Naive thymus-derived CD8-positive, alpha-beta T cell (primary cell): ENCODE measurements at places on chromosomes 6 and 20. TPM values are rescaled to one million over a fixed set of nuclear protein-coding genes. Genes with fewer than 3 reads are reported as not detected.

Gene PTCHD4
- total RNA-seq = not detected

Gene DNMT3B
- total RNA-seq = 0.82 TPM

Gene KCNK16
- total RNA-seq = not detected

Gene HLA-DQB2
- 1.2 TPM for total RNA-seq

Gene PACRG
- total RNA-seq = 0.55 TPM

Gene TCP11
- total RNA-seq = not detected

Gene RBL1
- total RNA-seq = 19.8 TPM

Gene BPIFB1
- total RNA-seq = not detected

Gene GABRR1
- not detected for total RNA-seq

Gene DEFB132
- not detected for total RNA-seq

Gene MAPK14
- total RNA-seq = 51.5 TPM

Gene LPA
- not detected for total RNA-seq

Gene ESR1
- total RNA-seq = 2.8 TPM

Gene PNPLA1
- total RNA-seq = not detected

Gene SLC13A3
- total RNA-seq = not detected

Gene MAFB
- 1.1 TPM for total RNA-seq

Gene MUC21
- total RNA-seq = not detected

DNA sequence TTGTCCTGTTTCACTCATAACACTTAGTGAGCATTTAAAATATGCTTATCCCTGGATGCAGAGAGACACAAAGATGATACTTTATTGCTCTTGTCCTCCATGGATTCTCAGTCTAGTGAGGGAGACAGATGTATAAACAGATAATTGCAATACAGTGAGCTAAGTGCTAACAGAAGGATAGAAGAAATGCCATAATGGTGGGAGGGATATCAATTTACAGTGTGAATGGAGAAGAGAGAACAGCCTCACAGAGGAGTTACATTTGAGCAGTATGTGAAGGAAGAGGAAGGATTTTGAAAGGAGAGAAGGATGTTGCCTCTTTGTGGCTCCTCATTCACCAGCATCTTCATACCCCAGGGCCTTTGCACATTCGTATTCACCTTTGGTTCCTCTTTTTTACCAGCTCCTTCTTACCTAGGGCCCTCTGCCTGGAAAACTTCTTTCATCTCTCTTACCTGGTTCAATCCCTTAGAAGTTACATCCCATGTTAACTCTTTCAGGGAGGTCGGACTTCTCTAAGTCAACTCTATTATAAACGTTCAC is 341.7 kb downstream of the PRL start:
- no peak for DNase-seq
- no peak overlapping the region for H3K27ac ChIP-seq

DNA sequence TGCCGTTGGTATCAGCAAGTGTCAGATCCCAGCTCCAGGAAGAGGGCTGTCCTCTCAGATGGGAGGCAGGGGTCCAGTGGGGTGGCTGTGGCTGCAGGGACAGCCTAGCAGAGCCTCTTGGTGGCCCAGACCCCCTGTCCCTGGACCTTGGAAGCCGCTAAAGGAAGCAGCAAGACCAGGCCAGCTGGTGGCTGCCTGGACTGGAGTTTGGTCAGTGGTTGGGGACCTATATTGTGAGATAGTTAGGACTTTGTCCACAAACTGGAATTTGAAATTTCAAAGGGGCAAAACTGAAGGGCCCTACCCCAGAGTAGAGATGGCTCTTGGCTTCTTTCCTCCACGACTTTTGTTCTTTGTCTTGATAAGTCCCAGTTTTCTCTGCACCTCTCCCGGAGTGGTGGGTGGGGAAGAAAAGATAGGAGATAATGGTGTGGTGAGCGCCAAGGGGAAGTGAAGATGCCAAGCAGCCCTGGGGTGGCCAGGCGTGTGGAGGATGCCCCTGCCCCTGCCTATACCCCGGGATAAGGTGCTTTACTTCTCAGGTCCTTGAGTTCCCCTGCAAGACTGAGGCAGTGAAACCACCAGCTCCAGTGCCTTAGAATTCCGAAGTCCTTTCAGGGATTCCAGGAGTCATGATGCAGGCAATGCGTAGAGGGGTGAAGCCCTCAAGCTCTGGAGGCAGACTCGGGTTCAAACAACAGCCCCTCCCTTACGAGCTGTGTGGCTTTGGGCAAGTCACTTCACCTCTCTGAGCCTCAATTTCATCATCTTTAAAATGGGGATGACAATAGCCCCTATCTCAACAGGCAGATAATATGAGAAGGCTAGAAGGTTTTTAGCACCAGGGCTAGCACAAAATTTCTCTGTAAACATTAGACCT is 40.2 kb downstream of the HNF4A start:
- no peak overlapping the region for H3K27ac ChIP-seq
- no peaks in the 10 kb centered on the region for H3K36me3 ChIP-seq
- DNase-seq = no peak

DNA sequence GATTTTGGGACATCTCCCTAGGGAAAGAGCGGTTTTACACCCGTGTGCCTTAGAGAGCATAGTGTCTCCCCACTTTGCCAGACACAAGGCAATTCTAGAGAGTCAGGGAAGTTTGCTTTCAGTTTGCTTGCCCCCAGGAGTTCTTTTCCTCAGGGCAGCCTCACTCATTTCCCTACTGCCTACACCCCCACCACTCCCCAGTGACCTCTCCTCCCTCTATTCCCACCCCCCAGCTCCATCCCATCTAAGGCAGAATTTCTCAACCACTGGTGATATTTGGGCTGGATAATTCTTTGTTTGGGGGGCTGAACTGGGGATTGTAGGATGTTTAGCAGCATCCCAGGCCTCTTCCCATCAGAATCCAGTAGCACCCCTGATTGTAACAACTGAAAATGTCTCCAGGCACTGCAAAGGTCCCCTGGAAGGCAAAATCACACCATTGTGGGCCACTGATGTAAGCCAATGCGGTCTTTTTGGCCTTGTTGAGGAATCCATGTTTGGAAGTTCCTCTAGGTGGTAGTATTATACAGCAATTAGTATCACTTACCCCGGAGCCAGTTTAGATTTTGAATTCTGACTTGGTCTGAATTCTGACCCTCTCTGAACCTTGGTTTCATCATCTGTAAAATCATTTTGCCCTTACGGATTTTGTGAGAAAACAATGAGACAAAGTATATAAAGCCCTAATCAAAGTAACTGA is 1.3 kb downstream of the EPPIN start:
- no peak overlapping the region for H3K27ac ChIP-seq
- no peaks in the 10 kb centered on the region for H3K36me3 ChIP-seq
- DNase-seq = no peak

DNA sequence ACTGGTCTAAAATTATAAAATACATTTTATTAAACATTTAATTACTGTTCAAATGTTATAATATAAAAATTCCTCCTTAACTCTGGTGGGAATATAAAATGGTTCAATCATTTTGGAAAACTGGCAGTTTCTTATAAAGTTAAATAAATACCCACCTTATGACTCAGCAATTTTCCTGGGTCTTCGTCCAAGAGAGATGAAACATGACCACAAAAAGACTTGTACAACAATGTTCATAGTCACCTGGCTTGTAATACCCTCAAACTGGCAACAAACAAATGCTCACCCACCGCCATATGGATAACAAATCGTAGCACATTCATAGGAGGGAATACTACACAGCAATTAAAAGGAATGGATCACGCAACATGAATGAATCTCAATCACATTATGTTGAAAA is 66.0 kb upstream of the RIN2 start:
- no peak overlapping the region for H3K4me3 ChIP-seq
- no peak overlapping the region for H3K27ac ChIP-seq
- H3K36me3 ChIP-seq = no peaks in the 10 kb centered on the region
- DNase-seq = no peak
- no peaks in the 10 kb centered on the region for H3K4me1 ChIP-seq

DNA sequence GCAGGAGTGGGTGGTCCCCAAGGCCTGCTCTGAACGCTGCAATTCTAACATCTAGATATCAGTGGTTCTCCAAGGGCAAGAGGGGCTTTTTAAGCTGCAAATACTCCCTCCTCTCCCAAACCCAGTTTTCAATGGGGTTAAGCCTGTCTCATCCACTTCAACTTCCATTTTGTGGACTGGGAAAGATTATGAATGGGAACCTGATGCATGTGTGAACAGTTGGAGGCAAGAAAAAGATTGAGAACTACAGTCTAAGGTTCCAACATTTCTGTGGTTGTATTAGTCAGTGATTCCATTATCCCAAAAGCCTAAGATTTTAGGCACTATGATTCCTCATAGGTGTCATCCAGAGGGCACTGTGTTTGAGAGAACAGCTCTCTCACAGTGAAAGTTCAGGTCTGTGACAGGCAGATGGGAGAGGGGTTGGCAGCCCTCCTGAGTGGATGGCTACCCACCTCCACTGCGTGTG is 53.7 kb downstream of the HNF4A start:
- H3K4me3 ChIP-seq = no peak overlapping the region
- no peaks in the 10 kb centered on the region for H3K36me3 ChIP-seq
- no peak overlapping the region for H3K27ac ChIP-seq

DNA sequence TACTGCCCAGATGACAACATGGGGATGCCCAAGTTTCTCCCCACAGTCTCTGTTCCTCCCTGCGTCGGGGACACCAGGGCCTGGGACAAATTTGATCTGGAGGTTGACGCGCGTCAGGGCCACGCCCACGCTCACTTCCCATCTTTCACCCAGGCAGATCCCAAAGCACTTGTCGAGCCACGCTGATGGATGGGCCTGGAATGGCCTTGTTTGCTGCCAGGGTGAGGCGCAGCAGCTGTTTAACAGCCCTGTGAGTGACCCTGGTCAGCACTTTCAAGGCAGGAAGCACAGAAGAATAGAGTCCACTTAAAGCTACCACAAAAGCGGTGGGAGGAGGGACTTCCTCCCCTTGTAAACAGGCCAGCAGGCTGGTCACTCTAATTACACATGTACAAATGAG is 324.7 kb upstream of the JARID2 start:
- DNase-seq = no peak
- no peaks in the 10 kb centered on the region for H3K4me1 ChIP-seq
- no peaks in the 10 kb centered on the region for H3K27me3 ChIP-seq
- H3K36me3 ChIP-seq = no peaks in the 10 kb centered on the region
- H3K27ac ChIP-seq = no peak overlapping the region

- no peak overlapping the region for H3K27ac ChIP-seq
- no peak overlapping the region for H3K4me3 ChIP-seq
- DNase-seq = no peak
- H3K27me3 ChIP-seq = no peaks in the 10 kb centered on the region
- H3K36me3 ChIP-seq = no peaks in the 10 kb centered on the region
- peaks cover 26% of the 10 kb centered on the region for H3K4me1 ChIP-seq
Observed at GRCh38 chr20:8601542-8601912, 467.4 kb upstream of the PLCB4 start.

DNA sequence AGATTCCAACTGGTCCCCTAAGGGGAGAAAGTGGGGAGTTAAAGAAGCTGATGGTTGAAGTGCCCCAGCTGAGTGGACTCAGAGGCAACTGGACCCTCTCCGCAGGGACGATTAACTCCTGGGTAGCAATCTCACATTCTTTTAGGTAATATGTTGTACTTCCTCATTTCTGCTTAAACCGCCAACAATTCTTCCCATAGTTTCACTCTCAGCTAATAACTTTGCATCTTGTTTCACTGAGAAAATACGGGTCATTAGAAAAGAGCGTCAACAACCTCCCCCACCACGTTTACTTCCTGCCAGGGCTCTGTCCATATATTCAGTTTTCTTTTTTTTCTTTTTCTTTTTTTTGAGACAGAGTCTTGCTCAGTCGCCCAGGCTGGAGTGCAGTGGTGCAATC is 39.5 kb upstream of the CHD6 start:
- H3K4me3 ChIP-seq = no peak overlapping the region
- no peak overlapping the region for H3K27ac ChIP-seq
- H3K4me1 ChIP-seq = peaks cover 4% of the 10 kb centered on the region
- H3K36me3 ChIP-seq = no peaks in the 10 kb centered on the region
- H3K27me3 ChIP-seq = peaks cover 29% of the 10 kb centered on the region

DNA sequence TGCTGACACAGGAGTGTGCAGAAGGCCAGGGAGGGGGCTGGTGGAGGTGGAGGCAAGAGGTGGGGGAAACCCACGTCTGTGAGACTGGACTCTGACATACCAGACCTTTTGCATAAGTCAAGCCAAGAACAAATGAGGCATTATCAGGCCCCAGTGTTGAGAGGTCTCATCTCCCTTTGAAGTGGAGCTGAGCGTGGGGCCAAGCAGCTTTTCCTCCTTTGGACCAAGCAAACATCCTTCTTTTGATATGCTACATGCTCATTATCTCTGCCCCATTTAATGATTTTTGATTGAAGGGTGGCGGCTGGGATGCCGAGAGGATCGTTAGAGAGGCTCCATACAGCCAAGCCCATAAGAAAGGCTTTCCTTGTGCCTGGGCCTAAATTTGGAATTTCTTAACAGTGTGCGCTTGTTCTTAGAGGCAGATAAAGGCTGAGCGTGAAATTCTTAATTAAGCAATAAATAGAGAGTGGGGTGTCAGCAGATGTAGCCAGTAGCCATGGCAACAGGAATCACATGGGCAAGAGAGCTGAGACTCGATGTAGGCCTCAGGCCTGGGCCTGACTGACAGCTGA is 244.5 kb downstream of the PKHD1 start:
- DNase-seq = no peak
- no peak overlapping the region for H3K27ac ChIP-seq
- H3K4me3 ChIP-seq = no peak overlapping the region

DNA sequence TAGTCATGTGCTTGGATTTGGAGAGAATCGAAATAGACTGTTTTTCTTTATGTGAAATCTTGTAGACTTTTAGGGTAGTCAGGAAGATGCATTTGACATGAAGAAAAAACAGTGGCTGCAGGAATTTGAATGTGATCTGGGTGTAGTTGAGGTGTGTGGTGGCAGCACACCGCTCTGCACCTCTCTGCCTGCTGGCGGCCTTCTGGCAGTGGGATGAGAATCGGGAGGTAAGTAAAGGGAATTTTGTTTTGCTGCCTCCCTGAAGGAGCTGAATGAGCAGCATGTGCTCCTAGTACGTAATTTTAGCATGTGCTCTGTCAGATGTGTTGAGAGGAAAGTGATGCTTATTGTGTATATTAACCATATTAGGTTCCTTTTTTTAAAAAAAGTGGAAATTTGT is 3.2 kb downstream of the TPD52L2 start:
- peaks cover 7% of the 10 kb centered on the region for H3K36me3 ChIP-seq
- DNase-seq = no peak
- H3K27ac ChIP-seq = no peak overlapping the region

DNA sequence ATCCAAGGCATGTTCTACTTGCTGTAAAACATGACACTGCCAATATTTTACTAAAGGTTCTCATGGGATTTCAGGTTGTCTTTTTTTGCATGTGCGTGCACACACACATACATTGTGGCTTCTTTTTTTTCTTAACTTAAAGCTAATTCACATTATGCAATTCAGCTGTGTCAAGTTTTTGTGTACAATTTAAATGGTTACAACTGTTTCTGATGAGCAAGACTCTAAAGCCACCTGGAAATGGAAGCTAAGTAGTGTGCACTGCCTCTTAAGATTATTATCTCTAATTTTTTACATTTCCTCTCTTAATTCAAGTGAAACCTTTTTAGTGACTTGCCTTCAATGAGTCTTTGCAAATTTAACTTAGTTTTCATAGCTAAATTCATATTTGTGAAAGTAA is 75.3 kb downstream of the TULP4 start:
- DNase-seq = no peak
- H3K27ac ChIP-seq = no peak overlapping the region
- no peaks in the 10 kb centered on the region for H3K36me3 ChIP-seq

GRCh38 chr6:69390125-69390524 is 406.7 kb downstream of the LMBRD1 start:
- H3K36me3 ChIP-seq = no peaks in the 10 kb centered on the region
- no peak for DNase-seq
- no peaks in the 10 kb centered on the region for H3K27me3 ChIP-seq
- no peak overlapping the region for H3K4me3 ChIP-seq
